ENCODE measurements at places on chromosomes 5 and 9.

- DNase-seq: no peak
These were observed 27.4 kb downstream of the CENPK start for GRCh38 chr5:65535529-65535987.

DNA sequence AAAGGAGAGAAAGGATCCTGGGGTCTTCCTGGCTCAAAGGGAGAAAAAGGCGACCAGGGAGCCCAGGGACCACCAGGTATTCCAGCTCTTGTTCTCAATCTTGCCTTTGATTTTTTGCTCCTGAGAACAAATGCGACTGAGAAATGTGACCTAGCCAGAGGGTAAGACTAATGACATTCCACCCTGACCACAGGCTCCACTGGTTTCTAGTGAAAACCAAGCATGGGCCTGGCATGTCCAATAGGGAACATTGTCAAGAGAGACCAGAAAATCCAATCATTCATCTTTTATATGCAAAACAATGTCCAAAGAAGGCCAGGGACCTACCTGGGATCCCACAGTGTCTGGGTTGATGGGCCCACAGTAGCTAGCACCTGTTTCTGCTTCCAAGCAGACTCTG is 50.3 kb upstream of the TGFBR1 start:
- no peak for DNase-seq

DNA sequence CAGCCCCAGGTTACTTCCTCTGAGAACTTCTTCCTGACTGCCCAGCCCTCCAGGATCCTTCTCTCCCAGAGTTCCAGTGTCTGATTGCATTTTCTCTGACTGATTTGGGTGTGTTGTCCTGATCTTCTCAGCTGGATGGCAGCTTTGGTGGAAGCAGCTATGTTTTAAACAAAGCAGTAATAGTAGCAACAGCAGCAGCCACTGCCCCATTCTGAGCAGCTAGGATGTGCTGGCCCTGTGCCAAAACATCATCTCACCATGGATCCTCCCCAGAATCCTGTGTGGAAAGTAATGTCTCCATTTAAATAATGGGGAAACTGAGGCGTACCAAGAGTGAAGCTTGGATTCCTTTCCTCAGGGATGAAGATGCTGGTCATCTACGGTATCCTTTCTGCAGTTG is 46.4 kb upstream of the PSD2 start:
- no peak for DNase-seq

- DNase-seq: no peak
These were observed 29.8 kb downstream of the TNFAIP8 start for GRCh38 chr5:119385536-119386128.

DNA sequence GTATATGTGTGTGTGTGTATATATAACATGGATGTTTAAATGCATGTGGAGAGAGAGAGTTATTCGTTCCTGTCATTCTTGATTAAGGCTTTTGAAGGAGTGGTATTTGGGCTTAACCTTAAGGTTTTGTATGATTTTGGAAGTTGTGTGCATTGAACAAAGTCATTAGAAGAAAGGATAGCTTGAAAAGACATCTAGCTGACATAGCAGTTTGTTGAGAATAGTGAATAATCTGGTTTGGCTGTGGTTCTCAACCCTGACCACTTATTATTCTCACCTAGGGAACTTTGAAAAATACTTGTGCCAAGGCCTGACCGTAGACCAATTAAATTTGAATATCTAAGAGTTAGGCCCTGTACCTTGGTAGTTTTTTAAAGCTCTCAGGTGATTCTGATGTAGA is 141.1 kb upstream of the SH3GL2 start:
- no peak for DNase-seq

GRCh38 chr9:129849901-129850300 is 14.6 kb downstream of the USP20 start:
- no peak for DNase-seq

DNA sequence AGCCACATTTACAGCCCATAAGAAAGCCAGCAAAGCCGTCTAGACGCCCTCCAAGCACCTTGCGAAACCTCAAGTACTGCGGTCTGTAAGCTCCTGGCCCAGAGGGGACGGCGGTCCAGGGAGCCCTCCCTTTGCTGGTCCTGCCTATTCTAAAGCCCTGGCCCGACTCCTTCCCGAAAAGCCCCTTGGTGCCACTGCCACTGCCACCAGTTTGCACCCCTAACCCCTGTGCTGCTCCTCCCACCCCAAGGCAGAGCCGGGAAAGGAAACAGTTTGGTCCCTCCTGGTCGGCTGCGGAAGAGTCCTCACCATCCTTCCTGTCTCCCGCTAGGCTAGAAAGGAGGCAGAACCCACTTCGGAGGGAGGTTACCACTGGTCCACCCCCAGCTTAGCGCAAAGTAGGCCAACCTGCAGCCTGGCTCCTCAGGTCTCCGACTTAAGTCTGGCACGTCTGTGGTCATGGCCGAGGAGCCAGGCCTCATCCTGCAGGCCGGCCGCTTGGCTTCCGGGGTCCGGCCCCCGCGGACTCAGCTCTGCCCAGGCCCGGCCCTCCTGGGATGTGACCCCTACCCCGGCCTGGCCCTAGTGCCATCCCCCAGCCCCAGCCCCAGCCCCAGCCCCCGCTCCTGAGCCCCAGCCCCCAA is 916 bp downstream of the TOR1A start:
- DNase-seq: no peak

- DNase-seq: no peak
These were observed 66.7 kb downstream of the KCNIP1 start for GRCh38 chr5:170570476-170570875.

DNA sequence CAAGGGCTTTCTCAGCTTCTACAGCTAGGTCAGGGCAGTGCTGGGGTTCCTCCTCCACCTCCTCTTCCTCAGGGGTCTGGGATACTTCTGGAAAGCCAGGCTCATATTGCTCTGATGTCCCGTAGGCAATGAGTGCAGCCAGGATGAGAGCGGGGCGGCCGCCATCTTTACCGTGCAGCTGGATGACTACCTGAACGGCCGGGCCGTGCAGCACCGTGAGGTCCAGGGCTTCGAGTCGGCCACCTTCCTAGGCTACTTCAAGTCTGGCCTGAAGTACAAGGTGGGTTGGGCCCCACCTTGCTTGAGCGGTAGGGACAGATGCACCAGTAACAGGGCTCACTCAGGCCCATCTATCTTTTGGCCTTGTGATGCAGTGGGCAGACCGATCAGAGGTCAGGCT is 34.8 kb downstream of the GSN start:
- DNase-seq: no peak

- no peak for DNase-seq
These were observed 25.6 kb downstream of the SLC31A1 start for GRCh38 chr9:113246928-113247327.

- DNase-seq: no peak
These were observed 24.5 kb downstream of the PTGES2 start for GRCh38 chr9:128102861-128103588.

DNA sequence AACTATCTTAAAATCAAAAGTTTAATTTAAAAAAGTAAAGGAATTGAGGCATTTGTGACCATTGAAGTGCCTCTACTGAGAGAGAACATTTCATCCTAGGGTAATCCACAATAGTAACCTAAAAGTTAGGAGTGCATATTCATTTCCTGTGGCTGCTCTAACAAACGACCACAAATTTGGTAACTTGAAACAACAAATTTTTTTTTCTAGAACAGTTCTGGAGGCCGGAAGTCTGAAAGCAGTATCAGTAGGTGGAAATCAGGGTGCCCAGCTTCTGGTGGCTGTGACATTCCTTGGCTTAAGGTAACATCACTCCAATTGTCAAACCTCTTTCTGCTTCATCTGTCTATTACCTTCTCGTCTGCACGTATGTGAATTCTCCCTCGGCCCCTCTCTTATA is 67.1 kb upstream of the SSBP2 start:
- no peak for DNase-seq

GRCh38 chr9:110276781-110277180 is 20.5 kb upstream of the TXN start:
- no peak for DNase-seq

- DNase-seq: no peak
These were observed 16.0 kb upstream of the SLC25A51 start for GRCh38 chr9:37919956-37920335.

GRCh38 chr9:130207241-130207992 is 35.2 kb downstream of the NCS1 start:
- DNase-seq: no peak

- no peak for DNase-seq
These were observed 19.1 kb downstream of the PTGES2 start for GRCh38 chr9:128108269-128109049.

GRCh38 chr9:21967702-21968101 is 26.5 kb downstream of the CDKN2A start:
- no peak for DNase-seq

GRCh38 chr5:125348936-125349831 is 602.7 kb upstream of the ZNF608 start:
- no peak for DNase-seq

DNA sequence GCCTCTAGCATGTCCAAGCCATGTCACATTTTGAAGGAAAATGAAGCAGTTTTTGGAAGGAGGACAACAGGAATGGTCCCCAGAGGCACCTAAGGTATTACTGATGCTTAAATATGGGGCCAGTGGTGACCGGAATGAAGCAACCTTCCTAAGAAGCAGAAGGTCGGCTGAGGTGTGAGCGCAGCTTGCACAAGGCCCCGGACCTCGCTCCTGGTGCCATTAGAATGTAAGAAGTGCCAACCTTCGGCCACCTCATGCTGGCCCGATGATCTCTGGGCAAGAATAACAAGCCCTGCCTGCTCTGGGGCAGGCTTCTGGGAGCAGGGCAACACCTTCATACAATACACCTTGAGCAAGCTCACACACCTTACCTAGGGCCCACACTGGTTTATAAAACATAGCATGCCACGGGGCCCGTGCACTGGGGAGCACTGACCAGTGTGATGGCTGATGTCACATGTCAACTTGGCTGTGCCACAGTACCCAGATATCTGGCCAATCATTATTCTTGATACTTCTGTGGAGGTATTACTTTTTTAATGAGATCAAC is 21.9 kb downstream of the SEMA4D start:
- DNase-seq: no peak

DNA sequence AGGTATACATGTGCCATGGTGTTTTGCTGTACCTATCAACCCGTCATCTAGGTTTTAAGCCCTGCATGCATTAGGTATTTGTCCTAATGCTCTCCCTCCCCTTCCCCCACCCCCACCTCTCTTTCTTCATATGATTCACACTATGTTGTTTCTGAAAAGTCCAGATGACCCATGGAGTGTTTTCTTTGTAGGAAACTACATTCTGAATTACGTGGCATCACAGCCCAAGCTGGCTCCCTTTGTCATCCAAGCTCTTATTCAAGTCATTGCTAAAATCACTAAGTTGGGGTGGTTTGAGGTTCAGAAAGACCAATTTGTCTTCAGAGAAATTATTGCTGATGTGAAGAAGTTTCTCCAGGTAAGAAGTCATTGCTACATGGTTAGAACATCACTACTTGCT is 30.4 kb downstream of the RANBP17 start:
- DNase-seq: no peak

DNA sequence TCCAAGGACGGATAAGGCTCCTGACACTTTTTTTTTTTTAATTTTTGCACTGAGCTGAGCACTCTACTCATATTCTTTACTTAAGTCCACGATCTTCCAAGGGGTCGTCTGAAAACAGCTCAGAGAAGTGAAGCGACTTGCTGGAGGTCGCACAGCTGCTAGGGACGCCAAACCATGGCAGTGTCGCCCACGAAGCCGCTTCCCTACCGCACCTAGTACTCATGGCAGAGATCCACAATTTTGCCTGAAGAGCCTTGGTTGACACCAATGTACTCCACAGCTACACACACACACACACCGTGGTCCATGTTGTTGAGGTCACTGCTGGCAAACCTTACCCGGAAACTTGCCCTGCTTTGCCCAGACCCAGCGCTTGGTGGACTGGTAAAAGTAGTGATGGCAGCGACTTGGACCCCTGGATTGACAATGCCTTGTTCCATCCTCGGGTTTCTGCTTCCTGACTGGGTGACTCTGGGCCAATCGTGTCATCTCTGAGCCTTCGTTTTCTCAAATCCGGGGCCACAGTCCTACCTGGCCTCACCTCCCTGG is 521 bp upstream of the SLIT3 start:
- DNase-seq: no peak

DNA sequence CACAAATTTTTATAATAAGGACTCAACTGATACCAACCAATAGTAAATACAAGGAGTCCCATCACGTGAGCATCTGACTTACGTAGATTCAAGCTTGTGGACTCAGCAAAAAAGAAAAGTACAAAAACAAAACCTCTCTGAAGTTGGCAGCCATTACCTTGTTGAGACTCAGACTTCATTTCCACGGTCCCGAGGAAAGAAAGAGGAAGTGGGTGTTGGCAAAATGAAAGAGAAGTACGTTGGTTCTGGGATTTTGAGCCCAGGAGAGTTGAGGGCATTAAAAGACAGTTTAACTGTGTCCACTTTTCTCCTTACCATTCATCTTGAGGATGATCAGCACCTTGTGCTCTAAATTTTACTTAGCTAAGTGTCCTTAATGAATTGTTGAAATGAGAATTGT is 26.7 kb downstream of the NCBP1 start:
- DNase-seq: no peak

DNA sequence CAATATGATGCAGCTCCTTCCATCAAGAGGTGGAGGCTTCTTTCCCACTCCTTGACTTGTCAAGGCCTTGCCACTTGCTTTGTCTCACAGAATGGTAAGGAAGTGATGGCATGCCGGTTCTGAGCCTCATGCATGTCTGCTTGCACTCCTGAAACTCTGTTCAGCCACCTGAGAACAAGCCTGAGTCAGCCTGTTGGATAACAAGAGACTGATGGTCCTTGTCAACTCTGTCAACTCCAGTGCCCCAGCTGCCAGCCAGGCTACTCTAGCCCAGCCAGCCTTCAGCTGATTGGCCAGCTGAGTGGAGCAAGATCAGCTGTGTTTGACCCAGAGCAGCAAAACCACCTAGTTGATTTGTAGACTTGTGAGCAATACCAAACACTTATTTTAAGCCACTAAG is 4.4 kb upstream of the TENT4A start:
- no peak for DNase-seq

DNA sequence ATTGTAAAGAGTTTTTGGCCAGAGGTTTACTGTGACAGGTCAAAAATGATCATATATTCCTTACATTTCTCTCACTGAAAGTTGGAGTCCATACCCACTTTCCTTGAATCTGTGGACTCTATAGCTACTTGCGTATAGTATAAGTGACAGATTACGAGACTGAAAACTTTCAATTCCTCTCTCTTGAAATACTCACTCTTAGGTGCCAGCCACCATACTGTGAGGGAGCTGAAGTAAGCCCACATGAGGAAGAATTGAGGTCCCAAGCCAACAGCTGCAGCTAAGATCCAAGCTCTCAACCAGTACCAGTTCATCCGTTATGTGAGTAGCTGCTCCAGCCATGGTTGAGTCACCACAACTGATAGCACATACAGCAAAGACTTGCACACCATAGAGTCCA is 128.1 kb upstream of the FAM174A start:
- no peak for DNase-seq

- no peak for DNase-seq
These were observed 300.8 kb upstream of the PANK3 start for GRCh38 chr5:168879929-168880328.

GRCh38 chr5:453725-454481 is 10.9 kb downstream of the EXOC3 start:
- DNase-seq: no peak

- no peak for DNase-seq
These were observed 795 bp downstream of the CNOT8 start for GRCh38 chr5:154858972-154859871.

GRCh38 chr5:10434392-10434791 is 7.3 kb upstream of the ROPN1L start:
- DNase-seq: no peak
